ENCODE measurements at places on chromosomes 4 and X.
A peak's percentile ranks its signal among the peaks of the same experiment; 100 is the strongest.

GRCh38 chrX:138917781-138918180 lies 206.3 kb upstream of the FGF13 start:
- DNase-seq = no peak

GRCh38 chrX:19446397-19446796 lies 68.9 kb downstream of the MAP3K15 start:
- DNase-seq = no peak

GRCh38 chr4:139633195-139633594 lies 32.4 kb upstream of the MGST2 start:
- no peak for DNase-seq

GRCh38 chr4:154731756-154732155 lies 12.0 kb upstream of the LRAT start:
- no peak for DNase-seq

GRCh38 chr4:41257257-41257901 lies 651 bp downstream of the UCHL1 start:
- peak; percentile 49 for DNase-seq

DNA sequence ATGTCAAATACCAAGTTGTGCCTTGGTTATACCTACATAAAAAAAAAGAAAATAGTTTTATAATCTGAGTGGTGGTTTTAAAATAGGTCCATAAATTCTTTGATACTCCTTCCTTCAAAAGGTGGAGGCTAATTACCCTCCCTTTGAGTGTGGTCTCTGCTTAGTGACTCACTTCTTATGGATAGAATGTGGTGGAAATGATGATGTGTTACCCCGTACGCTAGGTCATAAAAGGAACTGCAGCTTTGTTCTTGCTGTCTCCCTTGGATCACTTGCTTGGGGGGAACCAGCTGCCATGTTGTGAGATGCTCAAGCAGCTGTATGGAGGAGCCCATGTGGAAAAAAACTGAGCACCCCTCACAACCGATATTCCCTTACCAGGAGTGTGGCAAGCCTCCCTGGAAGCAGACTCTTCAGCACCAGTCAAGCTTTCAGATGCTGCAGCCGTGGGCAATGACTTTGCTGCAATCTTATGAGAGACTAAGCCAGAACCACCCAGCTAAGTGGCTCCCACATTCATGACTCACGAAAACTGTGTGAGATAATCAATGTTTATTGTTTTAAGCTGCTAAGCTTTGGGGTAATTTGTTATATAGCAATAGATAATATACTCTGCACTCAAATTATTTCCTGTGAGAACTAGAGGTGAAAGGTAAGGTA lies 195.0 kb upstream of the GATB start:
- DNase-seq = no peak
